Neural progenitor cell (in vitro differentiated cells): ENCODE measurements at places on chromosomes 16 and 17.

DNA sequence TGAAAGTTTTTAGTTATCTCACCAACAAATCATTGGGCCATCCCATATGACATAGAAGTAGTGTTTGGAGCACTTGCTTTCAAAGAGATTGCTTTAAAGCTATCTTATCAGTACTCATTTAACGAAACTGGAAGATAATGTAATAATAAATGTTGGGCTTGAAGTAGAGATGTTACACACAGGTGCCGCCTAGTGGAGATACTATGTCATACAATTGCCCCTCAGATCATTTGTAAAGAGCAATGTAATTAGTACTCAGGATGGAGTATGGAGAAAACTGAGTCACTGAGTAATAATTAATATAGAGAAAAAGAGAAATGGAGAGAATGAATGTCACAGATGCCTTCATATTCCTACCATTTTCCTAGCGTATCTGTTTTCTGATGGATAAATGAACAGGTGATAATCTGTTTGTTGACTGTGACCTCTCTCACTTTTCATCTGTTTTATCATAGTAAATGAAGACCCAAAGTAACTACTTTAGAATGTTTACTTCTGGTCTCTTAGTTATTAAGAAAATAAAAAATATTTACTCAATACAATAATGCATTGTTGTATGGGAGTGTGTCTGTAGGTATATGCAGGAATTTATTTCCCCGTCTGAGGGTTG lies 80.4 kb downstream of the EFCAB5 start:
- no peaks in the 10 kb centered on the region for H3K27me3 ChIP-seq
- no peaks in the 10 kb centered on the region for H3K4me1 ChIP-seq
- DNase-seq: peak; percentile 66

DNA sequence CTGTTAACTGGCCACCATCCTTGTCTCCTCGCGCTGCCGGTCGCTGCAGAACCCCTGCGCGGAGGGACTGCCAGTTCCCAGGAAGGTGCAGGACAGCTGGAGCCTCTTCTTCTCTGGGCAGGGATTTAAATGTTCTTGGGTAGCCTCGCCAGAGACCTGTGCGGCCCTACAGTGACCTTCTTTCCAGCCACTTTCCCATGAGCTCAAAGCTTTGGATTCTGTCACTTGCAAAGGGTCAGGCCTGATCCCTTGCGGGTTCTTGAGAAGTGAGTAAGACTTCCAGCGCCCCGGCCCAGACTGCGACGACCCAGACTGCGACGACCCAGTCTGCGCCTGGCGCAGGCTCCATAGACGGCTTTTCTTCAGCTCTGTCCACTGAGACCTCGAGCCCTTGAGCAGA lies 1.4 kb upstream of the SLFN5 start:
- peaks cover 9% of the 10 kb centered on the region for H3K27me3 ChIP-seq
- H3K4me3 ChIP-seq: peak overlapping the region; percentile 62
- peaks cover 11% of the 10 kb centered on the region for H3K4me1 ChIP-seq
- no peak for DNase-seq
- no peak overlapping the region for H3K27ac ChIP-seq
- no peaks in the 10 kb centered on the region for H3K36me3 ChIP-seq

DNA sequence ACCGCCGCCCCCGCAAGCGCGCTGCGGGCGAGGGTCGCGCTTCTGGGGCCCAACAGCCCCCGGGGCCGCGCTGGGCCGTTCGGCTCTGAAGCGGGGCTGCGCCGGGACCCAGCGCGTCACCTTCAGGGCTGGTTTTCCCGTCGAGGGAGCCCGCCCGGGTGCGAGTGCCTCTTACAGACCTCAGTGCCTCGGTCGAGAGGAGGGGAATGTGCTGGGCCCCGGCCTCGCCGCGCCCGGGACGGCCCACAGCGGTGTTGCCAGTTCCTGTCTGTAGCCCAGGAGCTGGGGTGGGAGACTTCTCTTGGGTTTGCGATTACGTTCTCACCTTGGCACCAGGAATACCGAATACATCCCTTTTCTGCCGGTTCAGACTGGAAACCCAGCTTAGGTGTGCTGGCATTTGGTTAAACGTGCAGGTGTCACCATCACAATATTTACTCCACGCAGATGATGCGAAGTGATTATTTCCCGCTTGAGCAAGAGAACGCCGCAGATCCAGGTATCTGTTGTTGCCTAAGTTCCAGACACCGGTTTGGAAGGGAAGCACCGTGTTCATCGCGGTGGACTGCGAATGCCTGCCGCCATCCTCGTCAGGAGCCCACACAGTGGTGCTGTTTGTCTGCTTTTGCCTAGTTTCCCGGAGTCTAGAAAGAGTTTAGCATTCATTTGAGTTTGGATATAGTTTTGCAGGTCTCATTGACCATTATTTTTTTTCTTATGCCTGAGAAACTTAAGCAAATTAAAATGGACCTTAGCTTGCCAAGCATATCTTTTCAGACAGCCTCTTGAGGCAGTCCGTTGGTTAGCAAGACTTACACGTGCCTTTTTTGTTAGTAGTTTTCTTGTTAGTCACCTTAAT lies 914 bp downstream of the MAP1LC3B start:
- no peaks in the 10 kb centered on the region for H3K27me3 ChIP-seq
- no peak overlapping the region for H3K27ac ChIP-seq
- no peaks in the 10 kb centered on the region for H3K36me3 ChIP-seq

- peak; percentile 85 for DNase-seq
- peaks cover 9% of the 10 kb centered on the region for H3K27me3 ChIP-seq
- no peaks in the 10 kb centered on the region for H3K4me1 ChIP-seq
- no peak overlapping the region for H3K27ac ChIP-seq
- H3K36me3 ChIP-seq: no peaks in the 10 kb centered on the region
- H3K4me3 ChIP-seq: no peak overlapping the region
These were observed 6.7 kb downstream of the SPACA3 start for GRCh38 chr17:32998111-32998886.

- no peak overlapping the region for H3K4me3 ChIP-seq
- no peaks in the 10 kb centered on the region for H3K36me3 ChIP-seq
- no peaks in the 10 kb centered on the region for H3K27me3 ChIP-seq
- peaks cover 10% of the 10 kb centered on the region for H3K4me1 ChIP-seq
These were observed 37.6 kb downstream of the CTU2 start for GRCh38 chr16:88743693-88744576.

- H3K27me3 ChIP-seq: no peaks in the 10 kb centered on the region
- no peak overlapping the region for H3K27ac ChIP-seq
- peak; percentile 27 for DNase-seq
- H3K4me1 ChIP-seq: peaks cover 19% of the 10 kb centered on the region
- no peak overlapping the region for H3K4me3 ChIP-seq
These were observed 128.7 kb upstream of the ZFHX3 start for GRCh38 chr16:73176577-73177013.

GRCh38 chr17:68892658-68893057 lies 62.5 kb downstream of the ABCA8 start:
- no peak overlapping the region for H3K27ac ChIP-seq
- DNase-seq: no peak
- H3K4me3 ChIP-seq: no peak overlapping the region
- H3K36me3 ChIP-seq: no peaks in the 10 kb centered on the region

DNA sequence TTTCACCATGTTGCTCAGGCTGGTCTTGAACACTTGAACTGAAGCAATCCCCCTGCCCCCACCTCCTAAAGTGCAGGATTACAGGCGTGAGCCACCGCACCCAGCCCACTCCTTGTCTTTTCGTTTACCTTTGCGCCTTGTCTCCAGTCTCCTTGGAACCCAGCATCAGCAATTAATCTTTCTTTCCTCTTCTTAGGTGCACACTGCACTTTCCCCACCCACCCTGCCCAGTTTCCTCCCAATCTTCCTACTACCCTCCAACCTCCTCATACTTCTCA lies 1.5 kb upstream of the CLDN7 start:
- peaks cover 49% of the 10 kb centered on the region for H3K27me3 ChIP-seq
- H3K36me3 ChIP-seq: no peaks in the 10 kb centered on the region
- H3K4me3 ChIP-seq: peak overlapping the region; percentile 40
- H3K4me1 ChIP-seq: peaks cover 14% of the 10 kb centered on the region
- H3K27ac ChIP-seq: no peak overlapping the region
- DNase-seq: no peak

GRCh38 chr17:33686171-33686570 lies 393.1 kb upstream of the ASIC2 start:
- no peaks in the 10 kb centered on the region for H3K27me3 ChIP-seq
- DNase-seq: no peak
- H3K4me3 ChIP-seq: no peak overlapping the region
- H3K36me3 ChIP-seq: no peaks in the 10 kb centered on the region
- no peaks in the 10 kb centered on the region for H3K4me1 ChIP-seq
- no peak overlapping the region for H3K27ac ChIP-seq

DNA sequence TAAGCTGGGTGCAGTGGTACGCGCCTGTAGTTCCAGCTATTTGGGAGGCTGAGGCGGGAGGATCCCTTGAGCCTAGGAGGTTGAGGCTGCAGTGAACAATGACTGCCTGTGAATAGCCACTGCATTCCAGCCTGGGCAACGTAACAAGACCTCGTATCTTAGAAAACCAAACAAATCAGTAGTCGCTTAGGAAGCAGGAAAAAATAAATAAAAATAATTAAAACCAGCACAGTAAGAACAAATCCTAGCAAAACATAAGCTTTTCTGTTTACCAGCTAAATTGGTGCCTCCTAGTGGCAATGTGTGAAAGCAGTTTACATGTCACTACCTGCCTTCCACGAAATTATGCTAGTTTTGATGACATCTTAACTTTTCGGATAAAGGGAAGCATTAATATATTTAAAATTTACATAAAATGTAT lies 1.3 kb downstream of the ARMC5 start:
- peaks cover 5% of the 10 kb centered on the region for H3K4me1 ChIP-seq
- H3K27me3 ChIP-seq: no peaks in the 10 kb centered on the region
- peak; percentile 58 for DNase-seq
- no peak overlapping the region for H3K27ac ChIP-seq
- peak overlapping the region; percentile 70 for H3K4me3 ChIP-seq

GRCh38 chr17:76138234-76138895 lies 2.7 kb downstream of the FOXJ1 start:
- H3K4me3 ChIP-seq: peak overlapping the region; percentile 47
- H3K27me3 ChIP-seq: peaks cover 99% of the 10 kb centered on the region
- no peak overlapping the region for H3K27ac ChIP-seq
- peaks cover 83% of the 10 kb centered on the region for H3K4me1 ChIP-seq
- H3K36me3 ChIP-seq: no peaks in the 10 kb centered on the region

DNA sequence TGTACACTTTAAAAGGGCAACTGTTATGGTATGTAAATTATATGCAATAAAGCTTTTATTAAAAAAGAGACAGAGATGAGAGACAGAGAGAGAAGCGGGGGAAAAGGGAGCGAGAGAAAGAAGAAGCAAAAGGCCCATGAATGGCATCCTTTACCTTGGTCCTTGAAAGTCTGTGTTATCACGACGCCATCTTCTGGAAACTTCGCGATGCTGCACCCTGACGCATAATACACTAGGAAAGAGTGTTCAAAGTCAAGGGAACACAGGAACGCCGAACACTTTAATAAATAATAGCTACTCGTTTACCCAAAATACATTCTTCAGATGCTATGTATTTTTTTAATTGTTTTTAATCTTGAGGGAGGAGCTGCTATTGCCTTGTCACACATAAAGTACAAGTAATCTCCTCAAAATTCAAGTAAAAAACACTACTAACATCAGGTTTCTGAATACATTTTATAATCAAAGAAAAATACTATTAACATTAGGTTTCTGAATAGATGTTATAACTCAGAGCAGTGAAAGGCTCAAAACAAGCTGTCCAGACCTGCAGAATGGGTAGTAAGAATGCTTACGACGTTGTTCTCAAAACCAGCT lies 23.0 kb upstream of the SLC38A8 start:
- peak; percentile 73 for DNase-seq
- no peak overlapping the region for H3K27ac ChIP-seq

DNA sequence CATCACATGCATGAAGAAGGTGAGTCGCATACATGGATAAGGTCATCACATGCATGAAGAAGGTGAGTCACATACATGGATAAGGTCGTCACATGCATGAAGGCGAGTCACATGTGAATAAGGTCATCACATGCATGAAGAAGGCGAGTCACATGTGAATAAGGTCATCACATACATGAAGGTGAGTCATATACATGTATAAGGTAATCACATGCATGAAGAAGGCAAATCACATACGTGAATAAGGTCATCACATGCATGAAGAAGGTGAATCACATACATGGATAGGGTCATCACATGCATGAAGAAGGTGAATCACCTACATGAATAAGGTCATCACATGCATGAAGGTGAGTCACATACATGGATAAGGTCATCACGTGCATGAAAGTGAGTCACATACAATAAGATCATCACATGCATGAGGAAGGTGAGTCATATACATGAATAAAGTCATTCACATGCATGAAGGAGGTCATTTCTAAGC lies 105.1 kb upstream of the SDK2 start:
- H3K36me3 ChIP-seq: no peaks in the 10 kb centered on the region
- H3K4me3 ChIP-seq: no peak overlapping the region
- H3K27me3 ChIP-seq: no peaks in the 10 kb centered on the region
- H3K4me1 ChIP-seq: peaks cover 10% of the 10 kb centered on the region
- H3K27ac ChIP-seq: no peak overlapping the region

DNA sequence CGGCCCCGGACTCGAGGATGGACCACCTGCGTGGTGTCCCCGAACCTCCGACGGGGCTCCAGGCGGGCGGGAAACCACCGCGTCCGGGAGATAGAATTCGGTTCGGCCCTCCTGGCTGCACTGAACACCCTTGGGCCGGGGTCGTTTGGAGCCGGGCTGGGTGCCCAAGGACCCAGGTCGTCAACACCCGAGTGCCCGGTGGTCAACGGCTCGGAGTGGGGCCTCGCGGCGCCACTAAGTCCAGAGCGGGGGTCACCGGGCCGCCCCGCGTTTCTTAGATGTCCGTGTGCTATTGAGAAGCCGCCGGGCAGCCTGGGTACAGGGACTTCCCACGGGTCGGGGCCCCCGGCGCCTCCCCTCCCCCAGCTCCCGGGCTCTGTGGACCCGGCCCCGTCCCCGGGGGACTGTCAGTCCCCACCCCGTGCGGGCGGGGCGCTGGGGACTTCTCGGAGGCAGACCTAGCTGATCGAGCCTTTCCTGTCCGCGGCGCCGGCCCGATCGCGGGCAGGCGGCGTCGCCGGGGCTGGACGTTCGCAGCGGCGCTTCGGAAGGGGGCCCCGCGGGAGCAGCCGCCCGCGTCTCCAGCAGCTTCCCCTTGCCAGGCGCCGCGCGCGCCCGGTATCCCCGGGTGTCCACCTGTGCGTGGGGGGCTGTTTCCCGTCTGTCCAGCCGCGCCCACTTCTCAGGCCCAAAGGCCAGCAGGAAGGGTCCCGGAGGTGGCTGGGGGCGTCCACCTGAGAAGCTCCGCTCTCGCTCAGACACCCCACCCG lies 655 bp upstream of the NPTX1 start:
- peak; percentile 60 for DNase-seq
- peak overlapping the region; percentile 54 for H3K4me3 ChIP-seq
- peaks cover 30% of the 10 kb centered on the region for H3K4me1 ChIP-seq
- no peak overlapping the region for H3K27ac ChIP-seq
- H3K27me3 ChIP-seq: peaks cover 100% of the 10 kb centered on the region

GRCh38 chr17:1431631-1432104 lies 24.4 kb downstream of the CRK start:
- no peaks in the 10 kb centered on the region for H3K27me3 ChIP-seq
- H3K27ac ChIP-seq: no peak overlapping the region
- DNase-seq: no peak
- no peaks in the 10 kb centered on the region for H3K4me1 ChIP-seq
- H3K36me3 ChIP-seq: no peaks in the 10 kb centered on the region
